ENCODE measurements at places on chromosomes 7 and 10.

- DNase-seq: no peak
These were observed 69.0 kb downstream of the TNRC18 start for GRCh38 chr7:5354460-5355232.

GRCh38 chr7:31017032-31017675, 35.0 kb upstream of the ADCYAP1R1 start:
- DNase-seq: no peak

DNA sequence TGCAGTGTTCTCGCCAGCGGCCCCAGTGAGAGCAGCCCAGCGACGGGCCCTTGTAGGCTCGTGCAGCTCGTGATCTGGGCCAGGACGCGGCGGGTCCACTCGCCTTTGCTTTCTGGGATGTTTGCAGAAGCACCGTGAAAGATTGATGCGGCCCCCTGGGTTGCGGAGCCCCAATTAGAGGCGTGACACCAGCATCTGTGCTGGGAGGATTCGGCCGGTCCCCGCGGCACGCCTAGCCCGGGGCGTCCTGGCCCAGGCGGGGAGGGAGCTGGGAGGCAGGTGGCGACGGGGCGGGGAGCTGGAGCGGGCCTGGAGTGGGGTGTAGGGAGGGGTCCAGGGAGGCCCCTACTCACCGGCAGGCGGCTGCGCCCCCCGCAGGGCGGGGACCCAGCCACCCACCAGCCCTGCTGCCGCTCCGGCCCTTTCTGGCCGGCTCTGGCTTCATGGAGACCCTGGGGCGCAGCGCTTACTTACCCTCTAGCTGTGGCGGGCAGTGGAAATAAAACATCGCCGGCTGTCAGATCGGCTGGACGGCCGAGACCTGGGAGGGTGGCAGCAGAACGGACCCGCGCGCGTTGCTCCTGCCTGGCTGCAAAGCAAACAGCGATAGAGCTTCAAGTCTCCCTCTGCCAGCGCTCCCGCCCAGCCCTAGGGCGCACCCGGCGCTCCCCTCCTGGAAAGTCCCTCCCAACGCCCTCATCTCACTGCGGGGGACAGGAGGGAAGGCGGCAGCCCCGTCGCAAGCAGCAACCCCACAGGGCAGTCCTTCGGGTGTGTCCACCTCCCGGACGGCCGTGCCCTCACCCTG, 752 bp downstream of the DRGX start:
- no peak for DNase-seq

DNA sequence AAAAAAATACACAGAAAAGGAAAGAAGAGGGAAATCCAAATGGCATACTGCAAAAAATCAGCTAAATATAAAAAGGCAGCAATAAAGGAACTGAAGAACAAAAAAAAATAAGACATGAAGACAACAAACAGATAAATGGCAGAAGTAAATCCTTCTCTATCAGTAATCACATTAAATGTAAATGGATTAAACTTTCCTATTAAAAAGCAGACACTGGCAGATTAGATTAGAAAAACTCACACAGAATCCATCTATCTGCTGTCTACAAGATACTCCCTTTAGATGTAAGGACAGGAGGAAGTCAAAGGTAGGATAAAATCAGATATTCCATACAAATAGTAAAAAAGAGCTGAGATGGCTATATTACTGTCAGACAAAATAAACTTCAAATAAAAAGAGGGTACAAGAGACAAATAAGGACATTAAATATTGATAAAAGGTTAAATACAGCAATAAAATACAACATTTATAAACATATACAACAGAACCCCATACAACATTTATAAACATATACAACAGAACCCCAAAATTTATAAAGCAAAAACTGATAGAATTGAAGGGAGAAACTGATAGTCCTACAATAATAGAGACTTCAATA, 51.4 kb downstream of the CFAP70 start:
- no peak for DNase-seq

DNA sequence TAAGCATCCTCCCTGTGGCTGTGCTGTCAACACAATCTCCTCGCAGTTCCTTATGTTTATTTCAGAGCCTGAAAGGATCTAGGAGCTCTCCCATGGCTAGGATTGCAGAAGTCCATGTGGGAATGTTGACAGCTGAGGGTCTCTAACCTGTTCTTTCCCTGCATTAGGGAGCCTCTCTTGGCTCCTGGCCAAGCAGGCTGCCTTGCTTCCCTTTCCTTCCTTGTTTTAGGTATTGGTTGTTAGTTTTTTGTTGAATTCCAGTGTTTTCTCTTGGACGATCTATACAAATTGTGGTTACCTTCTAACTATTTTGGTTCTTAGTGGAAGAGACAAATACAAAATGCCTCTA, 171.8 kb downstream of the MLLT10 start:
- DNase-seq: no peak
